NCI-H1417 (cell line): ENCODE measurements at places on chromosomes 11 and 22.

GRCh38 chr11:65130631-65131416, 3.5 kb downstream of the SYVN1 start:
- no peak for DNase-seq

DNA sequence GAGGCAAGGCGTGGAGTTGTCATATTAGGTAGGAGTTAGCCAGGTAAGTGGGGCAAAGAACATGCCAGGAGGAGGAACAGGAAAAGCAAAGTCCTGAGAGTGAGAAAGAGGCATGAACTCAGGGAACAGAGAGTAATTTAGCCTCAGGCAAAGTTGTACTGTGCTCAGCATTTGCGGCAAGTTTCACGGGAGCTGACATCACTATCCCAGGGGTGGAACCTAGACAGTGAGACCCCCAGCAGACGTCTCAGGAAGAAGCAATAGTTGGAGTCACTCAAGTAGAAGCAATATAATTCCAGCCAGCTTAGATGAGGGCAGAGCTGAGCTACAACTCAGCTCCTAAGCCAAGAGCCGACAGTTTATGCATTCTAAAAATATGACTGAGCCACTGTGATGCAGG, 426.0 kb upstream of the ISX start:
- no peak for DNase-seq

DNA sequence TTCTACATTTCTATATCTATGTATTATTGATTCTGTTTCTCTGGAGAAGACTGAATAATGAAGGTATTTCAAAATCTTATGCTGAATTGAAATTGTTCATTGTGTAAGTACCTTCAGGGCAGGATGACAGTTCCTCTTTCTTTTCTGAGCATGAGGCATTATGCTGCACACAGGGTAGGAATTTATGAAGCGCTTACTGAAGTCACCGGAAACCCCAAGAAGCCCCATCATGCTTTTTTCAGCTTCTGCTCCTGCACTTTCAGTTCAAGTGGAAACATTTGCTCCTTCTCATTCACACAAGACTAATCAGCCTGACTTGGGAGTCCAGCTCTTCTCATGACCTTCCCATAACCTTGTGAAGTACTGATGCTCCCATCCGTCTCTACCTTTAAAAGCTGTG, 314.7 kb upstream of the SORL1-AS1 start:
- DNase-seq, result no peak

- no peak for DNase-seq
Measured at GRCh38 chr11:31652528-31652927, 143.0 kb downstream of the ELP4 start.

DNA sequence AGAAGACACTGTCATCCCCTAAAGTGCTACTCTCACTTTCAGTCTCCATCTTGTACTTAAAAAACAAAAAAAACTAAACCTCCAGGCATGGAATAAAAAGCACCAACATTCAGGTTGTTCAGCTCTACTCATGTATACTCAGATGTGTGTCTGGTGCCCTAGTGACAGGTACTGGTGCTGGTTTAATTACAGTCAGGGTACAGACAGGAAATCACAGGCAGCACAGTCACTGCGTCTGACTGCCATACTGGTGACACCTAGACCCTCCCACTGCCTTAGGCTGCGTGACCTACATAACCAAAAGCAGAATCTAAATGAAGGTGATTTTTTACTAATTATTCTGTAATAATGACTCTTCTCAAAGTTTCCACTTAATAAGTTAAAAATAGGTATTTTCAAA, at the start of gene ARHGAP32:
Gene ARHGAP32, minus strand, starts transcription at position 176 of the 400 bp plus-strand sequence. Its CDS starts 127 bp downstream, at position 49.
- no peak for DNase-seq

DNA sequence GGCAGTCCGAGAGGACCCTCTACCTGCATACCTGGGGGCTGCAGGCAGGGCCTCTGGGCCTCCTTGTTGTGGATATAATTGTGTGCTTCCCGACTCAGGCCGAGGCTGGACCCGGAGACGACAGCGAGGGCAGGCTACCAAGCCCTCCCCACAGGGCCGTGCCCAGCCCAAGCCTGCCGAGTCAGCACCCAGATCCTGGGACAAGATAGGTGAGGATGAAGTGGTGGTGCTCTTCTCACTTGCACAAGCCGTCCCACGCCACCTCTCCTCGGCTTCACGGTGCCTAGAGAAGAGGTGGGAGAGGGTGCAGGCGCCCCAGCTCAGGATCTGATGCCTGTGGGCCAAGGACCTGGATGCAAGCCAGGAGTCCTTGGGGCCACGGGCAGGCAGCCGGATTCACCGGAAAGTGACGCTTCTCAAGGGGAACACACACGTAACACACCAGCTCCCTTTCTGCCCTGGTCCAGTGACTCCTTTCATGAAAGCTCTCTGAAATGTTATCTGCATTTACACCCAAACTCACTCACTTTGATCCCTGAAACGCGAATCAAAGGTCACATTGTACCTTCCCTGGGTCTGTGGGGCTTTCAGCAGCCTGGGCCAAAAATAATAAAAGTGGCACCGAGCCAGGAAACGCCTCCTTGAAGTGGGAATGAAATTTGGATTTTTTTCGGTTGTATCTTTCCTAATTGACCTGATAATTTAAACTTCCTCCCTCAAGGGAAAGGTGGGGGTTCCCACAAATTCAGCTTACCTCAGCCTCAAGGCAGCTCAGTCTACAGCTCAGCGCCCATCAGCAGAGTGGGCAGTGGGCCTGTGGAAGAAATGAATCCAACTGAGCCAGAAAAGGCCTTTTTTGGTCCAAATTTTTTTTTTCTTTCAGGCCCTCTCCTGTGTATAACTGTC, 1.1 kb upstream of the GNB1L start:
- peak; percentile 65 for DNase-seq

DNA sequence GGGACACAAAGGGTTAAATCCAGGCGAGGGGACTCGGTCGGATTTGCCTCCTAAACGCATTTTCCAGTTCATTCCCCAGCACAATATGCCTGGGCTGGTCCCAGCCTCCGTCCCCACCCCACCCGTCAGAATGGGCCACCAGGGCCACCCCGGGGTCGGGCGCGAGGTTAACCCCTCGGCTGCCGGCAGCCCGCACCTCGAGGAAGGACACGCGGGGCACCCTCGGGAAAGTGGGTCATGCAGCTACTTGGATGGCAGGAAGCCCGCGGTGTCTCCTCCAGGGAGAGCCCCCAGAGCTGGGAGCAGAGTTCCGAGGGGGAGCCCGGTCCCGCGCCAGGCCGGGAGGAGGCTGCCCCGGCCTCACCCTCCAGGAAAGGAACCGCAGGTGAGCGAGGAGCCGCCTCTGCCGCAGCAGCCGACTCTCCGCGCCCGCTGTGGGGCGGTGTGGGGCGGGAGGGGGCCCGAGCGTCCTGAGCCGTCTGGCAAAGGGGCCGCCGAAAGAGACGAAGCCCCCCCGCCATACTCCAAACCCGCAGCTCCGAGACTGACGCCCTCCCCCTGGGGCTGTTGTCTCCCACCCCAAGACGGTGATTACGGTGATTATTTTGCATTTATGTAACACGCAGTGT, 1.4 kb downstream of the NECTIN1 start:
- DNase-seq, result peak; percentile 82

DNA sequence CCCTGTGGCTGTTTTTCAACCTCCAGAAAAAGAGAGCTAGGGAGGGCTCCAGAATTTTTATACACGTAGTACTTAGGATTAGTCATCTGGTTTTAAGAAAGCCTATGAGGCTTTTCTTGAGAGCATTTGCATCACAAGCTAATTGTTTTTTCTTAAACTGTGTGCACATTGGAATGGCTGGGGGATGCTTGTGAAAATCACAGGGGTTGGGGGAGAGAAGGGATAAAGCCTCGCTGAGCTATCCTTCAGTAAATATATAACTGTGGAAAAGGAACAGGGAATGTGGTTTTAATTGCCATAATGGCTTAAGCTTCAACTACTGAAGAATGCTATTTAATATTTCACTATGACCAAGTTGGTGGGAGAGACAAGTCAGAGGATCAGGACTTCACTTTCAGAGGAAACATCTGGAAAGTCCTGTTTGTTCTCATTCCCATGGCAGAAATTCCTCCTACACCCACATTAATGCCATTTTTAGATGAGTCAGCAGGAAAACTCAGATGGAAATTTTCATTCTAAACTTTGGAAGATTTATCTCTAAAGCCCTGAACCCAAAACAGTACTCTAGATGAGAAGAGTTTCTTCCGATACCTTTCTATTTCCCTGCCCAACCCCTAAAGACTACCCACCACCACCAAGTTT, 591.3 kb downstream of the LRRC4C start:
- no peak for DNase-seq

DNA sequence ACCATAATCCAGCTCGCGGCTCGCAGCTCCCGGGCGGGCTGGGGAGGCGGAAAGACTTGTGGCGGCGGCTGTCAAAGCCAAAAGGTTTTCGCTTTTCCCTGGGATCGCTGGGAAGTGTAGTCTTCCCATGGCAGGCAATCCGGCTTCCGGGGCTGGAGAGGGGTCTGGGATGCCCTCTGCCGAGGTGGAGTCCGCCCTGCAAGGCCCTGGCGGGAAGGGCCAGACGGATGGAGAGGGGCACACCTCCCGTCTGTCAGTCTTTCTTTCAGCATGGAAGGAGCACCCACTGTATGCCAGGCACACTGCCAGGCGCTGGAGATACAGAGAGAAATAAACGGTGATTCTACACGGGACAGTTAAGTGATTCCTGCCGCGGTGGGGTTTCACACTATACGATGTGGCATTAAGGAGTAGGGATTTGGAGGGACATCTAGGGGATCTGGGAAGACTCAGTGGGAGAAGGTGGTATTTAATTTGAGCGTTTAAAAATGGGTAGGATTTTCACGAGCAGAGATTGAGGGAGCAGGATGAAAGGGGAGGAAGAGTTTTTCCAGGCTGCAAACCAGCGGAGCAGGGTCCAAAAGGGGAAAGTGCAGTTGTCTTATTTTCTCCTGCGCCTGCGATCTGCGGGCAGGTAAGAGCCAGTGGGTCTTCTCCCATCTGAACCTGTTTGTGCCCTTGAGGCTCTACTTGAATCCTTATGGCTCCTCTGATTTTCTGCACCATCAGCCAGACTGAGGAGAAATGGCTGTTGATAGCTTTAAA, at the start of gene BACE1:
Gene BACE1, minus strand, starts transcription at position 60 of the 765 bp plus-strand sequence. CDS start 461 bp downstream, outside the sequence.
- peak; percentile 80 for DNase-seq

DNA sequence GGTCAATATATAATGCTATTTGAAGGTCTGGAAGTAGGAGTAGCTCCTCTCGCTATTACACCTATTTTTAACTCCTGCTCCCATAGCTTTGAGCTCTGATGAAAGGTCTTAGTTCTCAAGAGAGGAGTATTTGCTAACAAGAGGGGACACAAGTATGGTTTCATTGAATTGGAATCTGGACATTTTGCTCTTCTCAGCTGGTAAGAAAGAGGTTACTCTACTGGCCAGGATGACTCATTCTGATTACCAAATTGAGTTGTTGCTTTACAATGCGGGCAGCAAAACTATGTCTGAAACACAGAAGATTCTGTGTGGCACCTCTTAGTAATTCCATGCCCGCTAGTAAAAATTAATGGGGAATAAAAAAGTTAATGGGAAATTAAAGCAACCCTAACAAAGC, 63.6 kb upstream of the EP300 start:
- no peak for DNase-seq

DNA sequence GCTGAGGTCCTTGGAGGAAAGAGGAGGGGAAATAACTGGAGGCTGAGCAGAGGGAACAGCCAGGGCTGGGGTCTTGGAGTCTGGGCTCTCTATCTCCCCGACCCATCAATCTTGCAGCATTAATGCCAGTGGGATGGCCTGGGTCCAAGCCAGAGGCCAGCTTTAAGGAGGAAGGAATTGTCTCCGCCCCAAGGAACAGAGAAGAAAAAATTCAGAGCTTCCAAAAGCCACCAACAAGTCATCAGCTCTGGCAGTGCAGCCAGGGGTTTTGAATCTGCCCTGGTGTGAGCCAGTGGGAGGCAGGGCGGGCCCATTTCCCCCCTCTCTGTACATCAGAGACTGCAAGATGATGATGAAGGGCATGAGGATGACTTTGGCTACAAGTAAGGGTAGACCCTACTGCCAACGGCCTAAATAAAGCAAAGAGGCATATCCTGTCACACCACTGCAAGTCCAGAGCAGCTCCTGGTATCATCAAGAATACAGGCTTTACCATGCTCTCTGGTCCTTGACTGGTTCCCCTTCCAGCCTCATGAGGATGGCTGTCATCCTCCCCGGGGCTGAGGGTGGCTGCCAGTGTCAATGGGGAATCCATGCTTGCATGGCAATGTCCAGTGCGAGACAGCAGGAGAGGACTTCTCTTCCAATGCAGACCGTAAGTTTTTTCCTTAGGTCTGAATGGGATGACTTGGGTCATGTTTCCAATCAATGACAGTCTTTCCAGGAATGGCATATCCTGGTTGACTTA, 34.4 kb downstream of the LRRC32 start:
- no peak for DNase-seq

GRCh38 chr11:102204174-102204573, 93.9 kb downstream of the YAP1 start:
- DNase-seq, result no peak

DNA sequence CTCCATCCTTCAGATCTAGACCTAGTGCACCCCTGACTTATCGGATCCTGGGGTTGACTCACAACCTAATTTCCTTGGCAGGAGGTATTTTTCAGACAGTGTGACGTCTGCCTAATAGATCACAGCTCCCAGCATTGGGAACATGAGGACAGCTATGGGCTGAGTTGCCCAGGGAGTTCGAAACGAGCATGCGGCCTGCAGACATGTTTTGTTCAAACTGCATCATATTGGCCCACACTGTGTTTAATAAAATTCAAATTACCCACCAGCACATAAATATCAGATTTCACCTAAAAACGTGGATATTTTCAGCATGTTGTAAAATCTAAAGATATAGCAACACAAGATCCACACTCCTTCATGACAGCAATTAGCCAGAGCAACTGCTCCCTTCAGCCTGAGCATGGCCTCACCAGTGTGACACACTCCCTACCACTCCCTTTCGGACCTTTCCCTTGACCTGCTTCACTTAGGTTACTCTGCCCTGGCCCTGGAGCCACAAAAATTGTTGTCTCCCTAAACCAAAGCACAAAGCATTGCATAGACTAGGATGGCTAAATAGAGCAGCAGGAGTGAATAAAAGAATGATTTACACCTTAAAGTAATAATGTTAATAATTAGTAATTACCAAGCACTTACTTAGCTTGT, 53.6 kb upstream of the USP47 start:
- no peak for DNase-seq

DNA sequence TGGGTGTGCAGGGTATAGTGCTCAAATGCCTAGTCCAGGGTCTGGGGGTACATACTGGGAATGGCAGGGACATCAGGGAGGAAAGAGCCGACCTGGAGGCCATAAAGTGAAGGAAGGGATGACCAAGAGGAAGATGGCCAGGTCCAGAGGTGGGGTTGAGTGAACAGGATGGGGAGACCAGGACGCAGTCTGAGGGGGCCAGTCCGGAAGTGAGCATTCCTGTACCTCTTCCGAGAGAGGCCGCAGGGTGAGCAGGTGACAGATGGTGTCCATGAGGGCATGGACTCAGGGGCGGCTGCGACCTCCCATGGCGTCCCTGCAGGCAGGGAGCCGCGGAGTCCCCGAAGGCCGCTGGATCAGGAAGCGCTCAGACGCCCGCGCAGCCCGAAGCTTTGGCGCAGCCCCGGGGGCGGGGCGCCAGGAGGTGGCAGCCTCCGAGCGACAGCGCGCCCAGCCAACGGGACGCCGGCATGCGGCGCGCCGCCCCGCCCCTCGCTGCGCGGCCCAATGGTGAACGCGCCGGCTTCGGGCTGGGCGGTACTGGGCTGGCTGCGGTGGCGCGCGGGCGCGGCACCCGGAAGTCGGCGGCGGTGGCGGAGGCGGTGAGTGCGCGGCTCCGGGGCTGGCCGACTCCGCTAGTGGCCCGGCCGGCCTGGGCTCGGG, at the start of gene TANGO2:
Gene TANGO2, plus strand, starts transcription at position 578 of the 663 bp plus-strand sequence. CDS start 15,689 bp downstream, outside the sequence.
- peak; percentile 86 for DNase-seq

GRCh38 chr22:41070665-41071331, 21.6 kb upstream of the EP300 start:
- no peak for DNase-seq
